ENCODE measurements at places on chromosomes 3 and 15.

DNA sequence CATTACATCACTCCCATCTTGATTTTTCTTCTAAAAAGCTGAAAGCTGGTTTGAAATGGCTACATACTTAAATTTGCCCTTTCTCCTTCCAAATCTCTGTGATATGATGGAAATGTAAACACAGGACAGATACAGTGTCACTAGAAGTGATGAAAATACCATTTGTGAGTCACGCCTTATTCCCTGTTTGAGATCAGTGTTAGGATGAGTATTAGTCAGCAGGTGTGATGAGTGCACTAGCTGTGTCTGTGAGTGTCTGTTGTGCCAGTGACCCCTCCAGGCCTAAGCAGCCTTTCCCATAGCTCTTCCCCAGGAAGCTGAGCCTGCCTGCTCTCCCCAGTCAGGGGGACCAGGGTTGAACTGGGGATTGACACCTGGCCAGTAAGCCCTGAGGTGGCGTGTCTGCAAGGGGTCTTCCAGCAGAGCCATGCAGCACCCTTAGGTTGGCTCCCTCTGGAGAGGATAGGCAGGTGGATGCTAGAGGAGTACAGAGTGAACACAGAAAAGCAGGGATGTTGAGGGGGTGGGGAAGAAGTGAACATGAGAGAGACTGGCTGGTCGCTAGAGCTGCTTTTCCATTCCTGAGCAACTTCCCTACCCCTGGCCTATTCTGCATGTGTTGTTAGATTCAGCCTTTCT, 92.0 kb downstream of the PDE8A start:
- DNase-seq: no peak

GRCh38 chr3:139689708-139690228, 12.0 kb upstream of the NMNAT3 start:
- no peak for DNase-seq

DNA sequence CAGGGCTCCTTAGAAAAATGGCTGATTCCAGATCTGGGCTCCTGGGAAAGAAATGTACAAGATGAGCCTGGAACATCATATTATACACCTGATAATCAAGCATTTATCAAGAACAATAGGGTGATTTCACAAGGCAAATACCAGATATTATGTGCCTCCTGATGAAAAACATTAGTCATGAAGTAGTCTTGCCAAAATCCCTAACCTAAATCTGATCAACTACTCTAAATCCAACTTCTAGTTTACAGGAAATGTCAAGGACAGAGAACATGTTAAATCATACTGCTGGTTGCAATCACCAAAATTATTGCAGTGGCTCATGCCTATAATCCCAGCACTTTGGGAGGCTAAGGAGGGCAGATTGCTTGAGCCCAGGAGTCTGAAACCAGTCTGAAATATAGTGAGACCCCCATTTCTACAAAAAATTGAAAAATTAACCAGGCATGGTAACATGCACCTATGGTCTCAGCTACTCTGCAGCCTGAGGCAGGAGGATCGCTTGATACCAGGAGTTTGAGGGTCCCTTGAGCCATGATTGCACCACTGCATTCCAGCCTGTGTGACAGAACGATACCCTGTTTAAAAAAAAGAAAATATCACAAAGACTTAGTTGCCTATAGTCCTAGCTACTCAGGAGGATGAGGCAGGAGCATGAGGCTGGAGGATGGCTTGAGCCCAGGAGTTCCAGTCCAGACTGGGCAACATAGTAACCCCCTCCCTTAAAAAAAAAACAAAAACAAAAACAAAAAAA, 34.9 kb upstream of the ATP13A3 start:
- DNase-seq: no peak

DNA sequence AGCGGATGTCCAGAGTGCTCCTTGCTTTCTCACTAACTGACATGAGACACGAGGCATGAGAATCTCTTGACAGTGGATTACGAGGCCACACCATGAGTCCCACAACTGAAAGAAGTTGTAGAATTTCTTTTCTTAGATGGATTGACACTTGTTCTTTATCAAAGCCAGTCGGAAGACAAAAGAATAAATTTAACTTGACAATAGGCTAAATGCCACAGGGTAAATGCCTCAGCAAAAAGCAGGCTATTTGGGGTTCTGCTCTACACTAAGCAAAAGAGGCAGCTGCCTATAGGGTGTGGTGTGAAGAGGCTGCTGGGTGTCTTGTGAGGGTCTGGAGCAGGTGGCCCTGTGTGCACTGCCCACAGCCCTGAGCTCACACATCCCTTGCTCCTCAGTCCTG, 135.1 kb upstream of the SEMA6D start:
- DNase-seq: no peak

DNA sequence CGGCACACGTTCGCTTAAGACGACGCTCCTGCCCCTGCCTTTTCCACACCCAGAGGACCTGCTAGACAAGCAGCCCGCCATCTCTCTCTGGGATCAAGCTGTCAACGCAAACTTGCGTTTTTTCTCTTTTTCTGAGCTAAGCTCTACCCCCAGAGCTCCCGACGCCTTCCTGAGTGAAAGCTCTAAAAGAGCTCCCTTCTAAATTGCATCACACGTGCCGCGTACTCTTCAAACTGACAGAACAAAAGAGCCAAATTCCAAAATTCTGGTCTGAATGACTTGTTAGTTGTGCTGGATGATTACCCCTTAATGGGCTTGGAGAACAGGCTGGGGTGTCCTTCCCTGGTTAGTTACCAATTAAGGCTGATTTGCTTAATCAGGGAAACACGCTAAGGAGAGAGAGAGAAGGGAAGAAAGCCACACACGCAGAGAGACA, 81.2 kb downstream of the MDFIC2 start:
- DNase-seq: no peak

DNA sequence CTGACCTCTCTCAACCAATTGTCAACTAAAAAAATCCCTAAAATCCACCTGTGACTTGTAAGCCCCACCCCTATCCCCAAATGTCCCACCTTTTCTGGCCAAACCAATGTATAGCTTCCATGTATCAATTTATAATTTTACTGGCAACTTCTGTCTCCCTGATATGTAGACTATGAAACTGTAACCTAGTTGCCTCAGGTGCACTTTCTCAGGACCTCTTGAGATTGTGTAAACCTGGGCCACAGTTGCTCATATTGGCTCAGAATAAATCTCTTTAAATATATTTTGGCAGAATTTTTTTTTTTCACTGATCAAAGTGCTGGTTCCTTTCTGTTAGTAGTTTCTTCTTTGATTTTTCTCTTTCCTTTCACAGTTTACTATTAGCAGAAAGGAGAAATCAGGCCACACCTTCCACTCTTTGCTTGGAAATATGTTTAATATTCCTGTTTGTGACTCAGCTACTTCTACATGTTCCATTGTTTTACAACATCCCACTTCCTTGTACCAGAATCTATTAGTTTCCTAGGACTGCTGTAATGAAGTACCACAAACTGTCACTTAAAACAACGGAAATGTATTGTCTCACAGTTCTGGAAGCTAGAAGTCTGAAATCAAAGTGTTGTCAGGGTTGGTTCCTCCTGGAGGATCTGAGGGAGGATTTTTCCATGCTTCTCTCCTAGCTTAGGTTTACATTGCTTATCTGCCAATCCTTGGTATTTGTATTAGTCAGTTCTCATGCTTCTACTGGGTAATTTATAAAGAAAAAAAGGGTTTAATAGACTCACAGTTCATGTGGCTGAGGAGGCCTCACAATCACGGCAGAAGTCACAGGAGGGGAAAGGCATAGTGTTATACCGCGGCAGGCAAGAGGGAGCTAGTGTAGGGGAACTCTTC, 801.2 kb upstream of the ARPP21 start:
- DNase-seq: no peak

DNA sequence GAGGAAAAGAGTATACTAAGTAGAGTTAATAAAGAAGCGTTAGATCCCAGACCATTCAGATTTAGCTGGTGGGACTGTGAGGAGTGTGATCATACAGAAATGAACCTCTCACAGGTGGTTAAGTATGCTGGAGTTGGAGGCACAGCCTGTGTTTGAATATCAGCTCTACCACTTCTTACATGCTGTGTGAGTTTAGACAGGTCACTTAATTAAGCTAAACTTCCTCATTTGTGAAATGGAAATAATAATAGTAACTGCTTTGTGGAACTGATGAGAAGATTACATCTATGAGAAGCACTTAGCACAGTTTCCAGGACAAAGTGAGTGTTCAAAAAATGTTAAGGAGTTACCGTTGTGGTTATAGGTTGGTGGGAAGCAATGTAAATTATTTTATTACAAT, 8.4 kb downstream of the ACP3 start:
- DNase-seq: no peak

DNA sequence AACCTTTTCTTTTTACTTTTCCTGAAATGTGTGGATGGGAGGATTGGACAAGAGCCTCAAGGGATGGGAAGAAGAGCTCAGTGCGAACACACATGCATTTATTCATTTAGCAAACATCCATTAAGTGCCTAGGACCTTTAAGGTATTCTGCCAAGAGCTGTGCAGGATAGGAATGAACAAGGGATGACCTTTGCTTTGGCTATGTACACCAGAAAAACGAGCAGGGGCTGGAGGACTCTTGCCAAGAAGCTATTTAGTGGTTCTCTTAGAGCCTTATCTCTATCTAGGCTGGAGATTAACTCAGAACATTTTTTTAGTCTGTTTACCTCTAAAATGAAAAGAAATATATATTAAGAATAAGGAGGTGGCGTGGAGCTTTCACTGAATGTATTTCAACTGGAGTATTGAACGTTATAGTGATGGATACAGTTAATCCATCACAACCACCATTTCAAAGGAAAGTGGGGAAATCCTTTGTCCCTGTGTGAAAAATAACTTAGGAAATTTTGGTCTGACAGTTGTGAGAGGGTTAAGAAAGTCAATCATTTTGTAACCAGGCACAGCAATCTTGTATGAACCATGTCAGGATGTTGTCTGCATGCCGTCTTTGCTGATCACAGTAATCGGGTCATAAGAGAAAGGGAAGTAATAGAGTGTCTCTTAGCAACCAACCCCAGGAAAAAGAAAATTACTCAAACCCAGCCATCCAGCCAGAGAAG, 279.0 kb downstream of the LPP start:
- DNase-seq: no peak

DNA sequence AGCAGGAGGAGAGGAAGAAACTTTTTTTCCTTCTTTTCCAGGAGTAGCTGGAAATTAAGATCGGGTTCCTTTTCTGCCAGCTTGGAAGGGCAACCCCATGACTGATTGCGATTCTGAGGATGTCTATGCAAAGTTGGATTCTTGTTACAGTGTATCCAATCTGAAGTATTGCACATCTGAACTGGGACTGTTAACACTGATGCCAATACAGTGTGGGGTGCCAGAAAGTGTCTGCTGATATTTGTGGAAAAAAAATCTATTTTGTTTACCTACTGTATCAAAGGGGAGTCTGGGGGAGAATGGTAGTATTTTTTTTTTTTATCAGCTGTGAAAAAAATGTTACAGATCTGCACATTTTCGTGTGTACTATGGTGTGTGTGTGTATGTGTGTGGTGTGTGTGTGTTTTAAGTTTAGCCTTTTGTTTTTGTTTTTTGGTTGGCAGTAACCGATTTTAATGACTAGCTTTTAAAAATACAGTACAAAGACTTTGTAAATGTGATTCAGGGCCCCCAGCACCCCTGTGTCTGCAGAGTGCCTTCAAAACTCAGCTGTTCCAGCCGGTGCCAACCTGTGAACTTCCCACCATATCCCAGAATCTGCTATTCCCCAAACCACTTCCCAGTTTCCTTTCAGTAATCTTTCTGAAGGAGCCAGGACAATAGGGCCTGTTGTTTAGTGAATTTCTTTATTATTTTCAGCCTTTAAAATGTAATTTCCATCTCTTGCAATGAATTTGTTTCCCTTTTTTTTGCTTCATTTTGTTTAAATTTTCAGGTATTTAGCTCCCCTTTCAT, 1.9 kb downstream of the RAP2B start:
- no peak for DNase-seq

- DNase-seq: no peak
These were observed 50.1 kb downstream of the CALML4 start for GRCh38 chr15:68154923-68155559.

DNA sequence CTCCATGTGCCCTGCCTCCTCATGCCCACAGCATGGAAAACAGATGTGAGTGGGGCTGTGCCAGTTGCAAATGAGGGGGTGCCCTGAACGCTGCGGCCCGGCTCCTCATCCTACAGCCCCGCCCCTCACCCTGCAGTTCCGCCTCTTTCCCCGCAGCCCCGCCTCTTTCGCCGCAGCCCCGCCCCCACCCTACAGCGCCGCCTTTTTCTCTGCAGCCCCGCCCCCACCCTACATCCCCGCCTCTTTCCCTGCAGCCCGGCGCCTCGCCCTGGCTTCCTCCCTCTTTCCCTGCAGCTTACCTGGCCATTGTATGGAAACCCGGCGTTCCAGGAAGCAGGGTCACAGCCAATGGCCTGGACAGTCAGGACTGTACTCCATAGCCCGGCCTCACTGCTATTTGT, 284.9 kb downstream of the TLE3 start:
- DNase-seq: no peak

DNA sequence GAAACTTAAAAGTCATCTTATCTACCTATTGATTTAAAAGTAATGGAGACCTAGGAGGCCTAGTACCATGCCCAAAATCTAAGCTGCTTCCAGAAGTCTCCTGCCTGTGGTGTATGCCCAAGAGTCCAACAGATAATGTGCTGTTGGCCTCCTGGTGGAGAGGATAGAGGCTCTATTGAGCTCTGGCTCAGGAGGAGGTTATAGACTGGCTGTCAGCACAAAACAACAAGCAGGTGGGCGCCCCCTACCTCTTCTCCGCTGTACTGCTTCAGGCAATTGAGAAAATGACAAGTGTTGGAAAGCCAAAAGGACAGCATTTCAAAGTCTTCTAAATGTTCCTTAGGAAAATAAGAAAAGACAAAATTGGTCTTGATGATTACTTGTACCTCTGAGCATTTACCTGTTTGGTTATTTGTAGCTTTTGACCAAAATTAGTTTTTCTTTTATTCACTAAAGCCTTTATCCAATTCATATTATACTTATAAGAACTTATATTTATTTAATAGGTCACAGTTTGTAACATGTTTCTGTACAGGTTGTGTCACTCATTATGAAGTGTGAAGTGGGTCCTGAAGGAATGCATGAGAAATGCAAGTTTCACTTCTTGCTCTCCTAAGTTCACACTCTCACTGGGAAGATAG, 17.2 kb upstream of the GNB5 start:
- DNase-seq: peak; percentile 47

GRCh38 chr3:40068636-40069035, 240.9 kb upstream of the EIF1B start:
- DNase-seq: no peak

- no peak for DNase-seq
These were observed 61.8 kb downstream of the GLDN start for GRCh38 chr15:51403072-51403878.

- DNase-seq: no peak
These were observed 45.8 kb downstream of the ARHGAP31 start for GRCh38 chr3:119340014-119340413.

- DNase-seq: peak; percentile 46
These were observed 21.3 kb upstream of the DAPK2 start for GRCh38 chr15:64067564-64068030.

GRCh38 chr3:22450786-22451400, 699.9 kb upstream of the ZNF385D start:
- DNase-seq: no peak

DNA sequence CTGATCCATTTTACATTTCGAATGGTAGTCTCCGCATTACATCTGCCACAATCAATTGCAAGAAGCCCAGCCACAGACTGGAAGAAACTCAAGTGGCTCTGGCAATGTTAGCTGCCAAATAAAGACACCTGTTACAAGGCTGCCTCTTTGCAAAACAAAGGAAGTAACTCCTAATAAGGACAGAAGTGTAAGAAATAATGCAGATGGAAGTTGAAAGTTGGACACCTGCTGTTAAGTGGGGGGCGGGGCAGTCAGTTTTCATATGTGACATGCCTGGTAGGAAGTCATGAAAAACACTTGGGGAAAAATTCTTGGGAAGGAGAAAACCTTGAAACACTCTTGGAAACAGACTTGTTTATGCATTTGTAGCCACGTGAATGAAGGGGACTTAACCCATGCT, 54.1 kb upstream of the ATP2C1 start:
- DNase-seq: no peak
